A549 treated with Hydrocortisone at 1 μM for 4 hours (cell line): ENCODE measurements at places on chromosomes 2 and 18. TPM values are rescaled to one million over a fixed set of nuclear protein-coding genes. Genes with fewer than 3 reads are reported as not detected.

SNORC gene
- total RNA-seq, result 2.4 to 11.7 TPM (median 10.1 TPM) in 5 replicates

LIPT1 gene
- 2.8 to 4.1 TPM (median 3.4 TPM) in 5 replicates for total RNA-seq

SF3B6 gene
- total RNA-seq, result 158 to 181 TPM (median 175 TPM) in 5 replicates

LOXL3 gene
- total RNA-seq, result 0.28 to 0.57 TPM (median 0.40 TPM) in 5 replicates

CHN1 gene
- total RNA-seq, result 16.4 to 19.9 TPM (median 17.3 TPM) in 5 replicates

DPP10 gene
- total RNA-seq, result not detected in 5 replicates

LYPD6B gene
- 0.10 TPM in 1 of 5 replicates, not detected in the others for total RNA-seq

REG3G gene
- total RNA-seq, result not detected in 5 replicates

SEMA4F gene
- 9.2 to 12.6 TPM (median 11.9 TPM) in 5 replicates for total RNA-seq

RAB31 gene
- 17.3 to 28.0 TPM (median 20.5 TPM) in 5 replicates for total RNA-seq

DCDC2C gene
- total RNA-seq, result 0.21 to 0.56 TPM (median 0.40 TPM) in 4 of 5 replicates, not detected in the other

CDH2 gene
- 32.3 to 60.1 TPM (median 45.1 TPM) in 5 replicates for total RNA-seq

SLC5A7 gene
- not detected in 5 replicates for total RNA-seq

CCDC141 gene
- 0.01 TPM in 1 of 5 replicates, not detected in the others for total RNA-seq

SERPINB4 gene
- 0.09 to 0.25 TPM (median 0.18 TPM) in 4 of 5 replicates, not detected in the other for total RNA-seq

SATB2 gene
- 2.7 to 3.1 TPM (median 2.9 TPM) in 5 replicates for total RNA-seq

CLEC4F gene
- total RNA-seq, result not detected in 5 replicates

MBOAT2 gene
- total RNA-seq, result 52.0 to 67.0 TPM (median 61.1 TPM) in 5 replicates

REEP1 gene
- total RNA-seq, result 0.88 to 1.2 TPM (median 1.1 TPM) in 5 replicates

BMPR2 gene
- 9.5 to 17.2 TPM (median 13.5 TPM) in 5 replicates for total RNA-seq

ASPRV1 gene
- total RNA-seq, result 0.22 to 0.44 TPM (median 0.25 TPM) in 5 replicates

CYRIA gene
- 0.27 to 0.44 TPM (median 0.30 TPM) in 5 replicates for total RNA-seq

CIB4 gene
- 0.16 to 0.40 TPM (median 0.24 TPM) in 3 of 5 replicates, not detected in the others for total RNA-seq

ATOH8 gene
- 14.5 to 20.4 TPM (median 19.1 TPM) in 5 replicates for total RNA-seq

CDH20 gene
- not detected in 5 replicates for total RNA-seq

C18orf32 gene
- 16.4 to 25.3 TPM (median 20.1 TPM) in 5 replicates for total RNA-seq

DPP4 gene
- total RNA-seq, result 0.61 to 1.2 TPM (median 0.76 TPM) in 5 replicates

BCL11A gene
- total RNA-seq, result 0.03 to 0.25 TPM (median 0.13 TPM) in 5 replicates

LRRC30 gene
- total RNA-seq, result not detected in 5 replicates

FNDC4 gene
- 3.5 to 5.8 TPM (median 4.4 TPM) in 5 replicates for total RNA-seq

ANKAR gene
- total RNA-seq, result 1.3 to 1.4 TPM (median 1.3 TPM) in 5 replicates

ASAP2 gene
- 36.1 to 59.0 TPM (median 49.8 TPM) in 5 replicates for total RNA-seq

LOXHD1 gene
- not detected in 5 replicates for total RNA-seq

HOXD9 gene
- total RNA-seq, result 0.58 to 1.7 TPM (median 1.1 TPM) in 5 replicates

PARD3B gene
- 0.61 to 1.5 TPM (median 0.94 TPM) in 5 replicates for total RNA-seq

CFC1B gene
- not detected in 5 replicates for total RNA-seq

CD8A gene
- total RNA-seq, result 0.20 to 0.47 TPM (median 0.32 TPM) in 5 replicates

MARS2 gene
- 11.4 to 14.5 TPM (median 12.0 TPM) in 5 replicates for total RNA-seq

CFAP210 gene
- 0.30 to 0.44 TPM (median 0.33 TPM) in 5 replicates for total RNA-seq

ERBB4 gene
- not detected in 5 replicates for total RNA-seq
